ENCODE measurements at places on chromosomes 11 and 22. TPM values are rescaled to one million over a fixed set of nuclear protein-coding genes. Genes with fewer than 3 reads are reported as not detected.

- H3K27ac ChIP-seq, result no peak overlapping the region
- no peak for DNase-seq
- H3K27me3 ChIP-seq, result peaks cover 26% of the 10 kb centered on the region
Measured at GRCh38 chr11:69726019-69726418, 22.2 kb upstream of the FGF19 start.

GRCh38 chr11:65383778-65384177, 1.3 kb upstream of the SLC25A45 start:
- DNase-seq, result no peak
- peak overlapping the region; percentile 96 for H3K27ac ChIP-seq
- H3K27me3 ChIP-seq, result no peaks in the 10 kb centered on the region
- H3K36me3 ChIP-seq, result peaks cover 7% of the 10 kb centered on the region
- peak overlapping the region; percentile 83 for H3K4me3 ChIP-seq

GRCh38 chr22:33880986-33881385, 39.3 kb downstream of the LARGE1 start:
- no peak overlapping the region for H3K4me3 ChIP-seq
- DNase-seq, result no peak
- H3K27ac ChIP-seq, result no peak overlapping the region
- no peaks in the 10 kb centered on the region for H3K36me3 ChIP-seq
- no peaks in the 10 kb centered on the region for H3K4me1 ChIP-seq

Gene PACSIN2
- 32.5 TPM for total RNA-seq

Gene OR2AT4
- total RNA-seq, result not detected

Gene LRRC10B
- total RNA-seq, result 0.14 TPM

GRCh38 chr11:43984519-43985385, 42.3 kb downstream of the C11orf96 start:
- no peak overlapping the region for H3K27ac ChIP-seq
- H3K36me3 ChIP-seq, result no peaks in the 10 kb centered on the region
- peaks cover 9% of the 10 kb centered on the region for H3K27me3 ChIP-seq

Gene ALG12
- 13.8 TPM for total RNA-seq
